ENCODE measurements at places on chromosomes 13 and 19. TPM values are rescaled to one million over a fixed set of nuclear protein-coding genes. Genes with fewer than 3 reads are reported as not detected.

DNA sequence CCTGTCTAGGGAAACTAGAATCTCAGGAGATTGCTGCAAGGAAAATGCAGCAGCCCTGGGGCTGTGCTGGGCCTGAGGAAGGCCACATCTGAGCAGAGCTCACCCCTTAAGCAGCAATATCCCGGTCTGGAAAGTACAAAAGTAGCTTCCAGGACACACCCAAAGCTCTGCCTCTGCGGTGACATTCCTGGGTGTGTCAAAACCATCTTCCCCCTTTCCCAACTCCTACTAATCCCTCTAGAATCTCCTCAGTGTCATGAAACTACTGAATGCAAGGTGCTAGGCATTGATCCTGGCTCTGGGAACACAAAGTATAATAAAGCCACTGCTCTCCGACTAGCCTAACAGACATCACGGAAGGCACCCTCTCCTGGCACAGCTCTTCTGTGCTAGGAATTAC lies 5.0 kb downstream of the PBX4 start:
- no peak overlapping the region for H3K27ac ChIP-seq
- no peak overlapping the region for H3K4me3 ChIP-seq
- no peaks in the 10 kb centered on the region for H3K36me3 ChIP-seq
- DNase-seq = peak; percentile 11
- H3K4me1 ChIP-seq = peaks cover 24% of the 10 kb centered on the region
- peaks cover 2% of the 10 kb centered on the region for H3K27me3 ChIP-seq

DNA sequence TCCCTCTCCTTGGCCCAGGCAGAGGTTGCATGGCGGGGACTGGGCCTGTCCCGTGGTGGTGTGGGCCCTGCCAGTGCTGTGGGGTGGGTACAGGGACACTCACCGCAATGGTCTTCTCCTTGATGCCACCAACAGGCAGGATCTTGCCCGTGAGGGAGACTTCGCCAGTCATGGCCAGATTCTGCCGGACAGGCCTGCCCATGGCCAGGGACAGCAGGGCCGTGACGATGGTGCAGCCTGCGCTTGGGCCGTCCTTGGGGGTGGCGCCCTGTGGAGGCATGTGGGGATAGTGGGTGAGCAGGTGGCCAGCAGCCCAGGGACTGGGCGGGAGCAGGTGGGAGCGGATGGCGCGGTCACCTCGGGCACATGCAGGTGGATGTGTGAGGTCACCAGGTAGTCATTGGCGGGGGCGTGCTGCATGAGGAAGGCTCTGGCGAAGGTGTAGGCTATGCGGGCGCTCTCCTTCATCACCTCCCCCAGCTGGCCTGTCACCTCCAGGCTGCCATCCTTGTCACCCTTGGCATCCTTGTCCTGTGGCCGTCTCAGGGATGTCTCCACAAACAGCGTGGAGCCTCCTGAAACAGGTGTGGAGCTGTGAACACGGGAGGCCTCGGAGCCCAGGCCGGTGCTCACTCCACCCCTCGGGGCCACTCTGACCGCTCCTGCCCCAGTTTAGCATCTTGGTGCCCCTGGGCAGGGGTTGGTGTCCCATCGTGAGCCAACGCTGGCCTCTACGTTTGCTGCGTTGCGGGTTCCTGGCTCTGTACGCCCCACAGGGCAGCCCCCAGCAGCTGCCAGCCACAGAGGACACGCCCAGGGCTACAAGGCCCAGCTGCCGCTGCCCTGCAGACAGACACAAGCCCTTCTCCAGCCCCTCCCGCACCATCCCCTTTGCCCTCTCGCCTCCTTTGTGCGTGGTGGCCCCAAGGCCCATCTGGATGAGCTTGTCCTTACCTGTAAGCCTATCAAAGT lies 3.4 kb downstream of the RPL36 start:
- peak overlapping the region; percentile 15 for H3K4me3 ChIP-seq
- peaks cover 27% of the 10 kb centered on the region for H3K36me3 ChIP-seq
- H3K27me3 ChIP-seq = peaks cover 24% of the 10 kb centered on the region
- peaks cover 16% of the 10 kb centered on the region for H3K4me1 ChIP-seq
- DNase-seq = no peak

DNA sequence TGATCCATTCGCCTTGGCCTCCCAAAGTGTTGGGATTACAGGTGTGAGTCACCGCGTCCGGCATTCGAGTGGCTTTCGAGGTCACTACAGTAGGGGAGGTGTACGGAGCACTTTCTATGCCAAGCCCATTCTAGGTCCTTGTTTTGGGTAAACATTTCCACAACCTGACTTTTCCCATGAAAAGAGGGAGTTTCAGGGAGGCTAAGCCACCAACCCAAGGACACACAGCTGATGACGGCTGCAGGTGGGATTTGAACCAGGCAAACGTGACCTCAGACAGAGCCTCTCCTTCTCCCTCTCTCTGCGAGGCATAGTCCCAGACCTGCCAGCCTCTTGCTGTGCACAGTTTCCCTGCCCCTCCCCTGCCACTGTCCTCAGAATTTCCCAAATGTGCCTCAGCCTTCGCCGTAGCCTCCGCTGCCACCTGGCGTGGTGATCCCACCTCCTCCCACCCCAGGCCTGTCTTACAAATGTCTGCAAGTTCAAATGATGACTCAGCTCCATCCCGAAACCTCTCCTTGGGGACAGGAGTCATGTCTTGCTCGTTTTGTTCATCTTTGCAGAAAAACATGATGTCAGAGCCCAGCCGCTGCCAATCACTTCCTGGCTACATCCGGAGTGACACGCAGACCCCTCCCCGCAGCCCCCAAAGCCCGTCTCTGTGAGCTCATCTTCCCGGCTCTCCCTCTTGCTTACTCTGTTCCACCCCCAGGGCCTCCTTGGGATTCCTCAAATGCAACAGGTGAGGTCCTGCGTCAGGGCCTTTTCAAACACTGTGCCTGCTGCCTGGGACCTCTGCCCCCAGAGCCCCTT lies 6.6 kb upstream of the GADD45B start:
- DNase-seq = peak; percentile 54
- H3K36me3 ChIP-seq = no peaks in the 10 kb centered on the region
- H3K4me1 ChIP-seq = peaks cover 17% of the 10 kb centered on the region
- H3K27ac ChIP-seq = peak overlapping the region; percentile 38
- H3K4me3 ChIP-seq = peak overlapping the region; percentile 19

DNA sequence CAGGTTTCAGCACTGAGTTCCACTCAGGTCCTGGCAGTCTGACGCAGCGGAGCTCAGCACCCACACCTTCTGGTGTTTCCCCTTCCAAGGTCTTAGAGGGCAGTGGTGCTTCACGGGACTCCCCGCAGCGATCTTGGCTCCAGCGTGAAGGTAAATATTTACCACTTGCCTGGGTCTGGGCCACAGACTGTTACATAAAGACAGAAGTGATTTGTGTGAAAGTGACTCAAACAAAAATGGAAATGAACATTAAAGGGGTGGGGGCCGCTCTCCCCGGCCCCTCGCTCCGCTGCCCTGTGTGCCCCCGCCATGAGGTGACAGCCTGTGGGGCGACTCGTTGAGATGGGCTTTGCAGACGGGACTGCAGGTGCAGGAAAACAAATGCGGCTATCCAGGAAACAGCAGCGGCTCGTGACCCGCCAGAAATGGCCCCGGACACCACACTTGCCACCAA lies 55.0 kb downstream of the GGACT start:
- peaks cover 7% of the 10 kb centered on the region for H3K4me1 ChIP-seq
- H3K4me3 ChIP-seq = no peak overlapping the region
- peaks cover 5% of the 10 kb centered on the region for H3K27me3 ChIP-seq
- no peak overlapping the region for H3K27ac ChIP-seq
- no peak for DNase-seq
- H3K36me3 ChIP-seq = peaks cover 13% of the 10 kb centered on the region

DNA sequence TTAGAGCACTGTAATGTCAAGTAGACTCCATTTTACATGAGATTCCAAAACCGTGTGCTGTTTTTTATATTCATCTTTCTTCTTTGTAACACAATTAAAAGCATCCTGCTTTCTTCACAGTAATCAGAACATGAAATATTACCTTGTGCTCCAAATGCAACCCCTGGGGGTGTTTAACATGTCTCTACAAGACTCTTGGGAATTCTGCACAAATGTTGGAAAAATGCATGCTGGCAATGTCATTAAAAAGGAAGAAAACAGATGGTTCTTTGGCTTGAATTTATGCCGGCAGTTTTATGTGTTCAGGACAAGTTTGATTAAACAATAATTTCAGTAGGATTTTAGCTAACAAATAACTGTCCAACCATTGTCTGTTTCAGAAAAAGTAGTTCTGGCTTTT lies 159.1 kb downstream of the LIG4 start:
- no peaks in the 10 kb centered on the region for H3K4me1 ChIP-seq
- H3K36me3 ChIP-seq = no peaks in the 10 kb centered on the region
- H3K27me3 ChIP-seq = no peaks in the 10 kb centered on the region
- H3K27ac ChIP-seq = no peak overlapping the region

DNA sequence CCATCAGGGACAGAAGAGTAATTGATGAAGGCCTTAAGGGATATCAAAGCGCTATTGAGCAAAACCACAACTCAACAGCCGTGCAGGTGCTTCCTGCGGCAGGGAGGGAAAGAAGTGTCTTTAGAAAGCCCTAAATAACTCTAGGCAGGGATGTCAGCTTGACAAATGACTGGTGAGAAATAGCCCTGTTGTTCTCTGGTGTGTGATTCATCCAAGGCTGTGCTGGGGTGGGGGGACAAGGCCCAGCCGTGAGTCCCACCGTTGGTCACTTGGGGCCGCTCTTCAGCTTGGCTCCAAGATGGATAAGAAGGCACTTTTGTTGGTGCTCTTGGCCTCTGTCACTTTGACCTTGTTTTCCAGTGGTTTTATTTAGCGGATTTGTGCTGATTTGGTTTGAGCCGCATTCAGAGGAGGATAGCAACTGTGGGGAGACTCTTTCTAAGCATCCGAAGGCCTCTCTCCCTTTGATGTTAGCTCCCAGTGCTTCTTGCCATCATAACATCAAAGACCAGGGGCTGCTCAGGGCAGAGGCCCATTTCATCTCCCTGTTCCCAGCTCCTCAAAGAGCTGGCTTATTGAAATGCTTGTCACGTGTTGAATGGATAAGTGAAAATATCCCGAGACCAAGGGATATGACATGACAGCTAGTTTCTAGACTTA lies 130.3 kb upstream of the SERP2 start:
- peaks cover 3% of the 10 kb centered on the region for H3K4me1 ChIP-seq
- H3K4me3 ChIP-seq = no peak overlapping the region
- H3K27ac ChIP-seq = no peak overlapping the region

GRCh38 chr19:39411081-39411831 lies 1.2 kb upstream of the PLEKHG2 start:
- peaks cover 57% of the 10 kb centered on the region for H3K4me1 ChIP-seq
- H3K27me3 ChIP-seq = peaks cover 57% of the 10 kb centered on the region
- peak overlapping the region; percentile 92 for H3K4me3 ChIP-seq
- DNase-seq = peak; percentile 44
- peaks cover 28% of the 10 kb centered on the region for H3K36me3 ChIP-seq

The ZNF99 gene
- not detected for total RNA-seq

GRCh38 chr13:113802090-113802531 lies 43.1 kb downstream of the TMEM255B start:
- peaks cover 3% of the 10 kb centered on the region for H3K27me3 ChIP-seq
- peak; percentile 74 for DNase-seq
- H3K4me1 ChIP-seq = peaks cover 12% of the 10 kb centered on the region

DNA sequence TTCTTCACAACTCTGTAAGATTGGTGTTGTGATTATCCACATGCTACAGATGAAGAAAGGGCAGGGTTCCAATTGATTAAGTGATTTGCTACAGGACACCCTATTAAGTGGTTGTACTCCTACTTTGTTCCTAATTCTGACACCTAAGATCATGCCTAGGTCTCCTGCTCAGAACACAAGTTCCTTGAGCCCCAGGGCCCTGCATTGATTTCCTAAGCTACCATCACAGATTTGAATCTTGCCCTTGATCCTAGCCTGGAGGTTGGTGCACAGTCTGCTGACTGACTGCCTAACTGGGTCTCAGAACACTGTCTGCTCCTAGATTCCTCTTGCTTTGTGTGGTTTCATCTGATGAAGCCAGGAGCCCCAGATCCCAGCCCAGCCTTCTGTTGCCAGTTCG lies 19.6 kb upstream of the WDFY2 start:
- H3K4me1 ChIP-seq = peaks cover 22% of the 10 kb centered on the region
- H3K27ac ChIP-seq = no peak overlapping the region
- no peak overlapping the region for H3K4me3 ChIP-seq
- no peaks in the 10 kb centered on the region for H3K36me3 ChIP-seq
- no peaks in the 10 kb centered on the region for H3K27me3 ChIP-seq

The MISP gene
- total RNA-seq = not detected

- H3K27me3 ChIP-seq = no peaks in the 10 kb centered on the region
- H3K27ac ChIP-seq = no peak overlapping the region
- H3K36me3 ChIP-seq = no peaks in the 10 kb centered on the region
- H3K4me3 ChIP-seq = no peak overlapping the region
- H3K4me1 ChIP-seq = peaks cover 12% of the 10 kb centered on the region
These were observed 1124.2 kb downstream of the SLITRK1 start for GRCh38 chr13:82758044-82758443.

DNA sequence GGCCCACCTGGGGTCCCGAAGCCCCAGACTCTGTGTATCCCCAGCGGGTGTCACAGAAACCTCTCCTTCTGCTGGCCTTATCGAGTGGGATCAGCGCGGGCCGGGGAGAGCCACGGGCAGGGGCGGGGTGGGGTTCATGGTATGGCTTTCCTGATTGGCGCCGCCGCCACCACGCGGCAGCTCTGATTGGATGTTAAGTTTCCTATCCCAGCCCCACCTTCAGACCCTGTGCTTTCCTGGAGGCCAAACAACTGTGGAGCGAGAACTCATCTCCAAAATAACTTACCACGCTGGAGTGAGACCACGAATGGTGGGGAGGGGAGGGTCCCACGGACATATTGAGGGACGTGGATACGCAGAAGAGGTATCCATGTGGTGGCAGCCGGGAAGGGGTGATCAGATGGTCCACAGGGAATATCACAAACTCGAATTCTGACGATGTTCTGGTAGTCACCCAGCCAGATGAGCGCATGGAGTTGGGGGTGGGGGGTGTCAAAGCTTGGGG lies 1.0 kb upstream of the ICAM5 start:
- peak; percentile 63 for DNase-seq
- H3K27me3 ChIP-seq = peaks cover 8% of the 10 kb centered on the region
- peaks cover 35% of the 10 kb centered on the region for H3K4me1 ChIP-seq
- peaks cover 16% of the 10 kb centered on the region for H3K36me3 ChIP-seq

- H3K4me3 ChIP-seq = no peak overlapping the region
- no peak overlapping the region for H3K27ac ChIP-seq
- H3K36me3 ChIP-seq = no peaks in the 10 kb centered on the region
- DNase-seq = no peak
- H3K4me1 ChIP-seq = peaks cover 26% of the 10 kb centered on the region
These were observed 6.9 kb upstream of the JUNB start for GRCh38 chr19:12784394-12784870.

Measured in HFFc6 (cell line).